Central memory CD8-positive, alpha-beta T cell (primary cell): ENCODE measurements at places on chromosomes 1 and 21.

DNA sequence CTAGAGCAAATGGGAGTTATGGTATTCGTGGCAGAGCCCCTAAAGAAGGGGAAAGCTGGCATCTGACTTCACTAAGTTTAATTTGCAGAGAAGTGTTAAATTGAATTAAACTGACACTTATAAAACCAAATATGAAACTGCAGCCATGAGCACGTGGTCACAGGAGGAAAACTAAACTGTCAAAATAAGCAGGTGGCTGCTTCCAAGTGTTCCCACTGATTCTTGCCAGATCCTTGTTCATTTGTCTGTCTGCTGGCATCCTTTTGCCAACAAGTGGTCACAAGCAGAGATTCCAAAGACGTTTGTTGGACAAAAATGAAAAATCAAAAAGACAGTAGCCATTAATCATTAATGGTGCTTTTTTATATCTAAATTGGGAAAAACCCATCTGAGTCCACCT, 6.5 kb upstream of the CELA2B start:
- no peak for DNase-seq

GRCh38 chr1:64004451-64005025, 198.9 kb upstream of the UBE2U start:
- no peak for DNase-seq

DNA sequence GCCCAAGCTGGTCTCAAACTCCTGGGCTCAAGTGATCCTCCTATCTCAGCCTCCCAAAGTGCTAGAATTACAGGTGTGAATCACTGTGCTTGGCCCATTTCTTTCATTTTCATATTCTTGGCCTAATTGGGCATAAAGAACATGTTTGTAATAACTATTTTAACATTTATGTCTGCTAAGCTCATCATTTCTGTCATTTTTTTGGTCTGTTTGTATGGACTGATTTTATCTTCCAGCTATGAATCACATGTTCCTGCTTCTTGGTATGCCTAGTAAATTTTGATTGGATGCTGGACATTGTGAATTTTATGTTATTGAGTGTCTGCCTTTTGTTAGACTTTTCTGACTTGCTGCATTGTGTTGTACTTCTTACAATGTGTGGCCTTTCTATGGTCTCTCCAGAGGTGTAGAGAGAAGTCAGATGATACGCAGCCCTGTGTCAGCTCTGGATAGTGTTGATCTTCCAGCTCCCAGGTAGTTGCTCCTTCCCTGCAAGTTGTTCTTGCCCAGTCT, 39.0 kb upstream of the PPM1J start:
- no peak for DNase-seq

- no peak for DNase-seq
These were observed 322.5 kb upstream of the FAM78B start for GRCh38 chr1:166489356-166489669.
